ENCODE measurements at places on chromosomes 4 and X.

- no peak overlapping the region for H3K27ac ChIP-seq
- no peaks in the 10 kb centered on the region for H3K36me3 ChIP-seq
- no peaks in the 10 kb centered on the region for H3K4me1 ChIP-seq
- no peak overlapping the region for H3K4me3 ChIP-seq
- no peak for DNase-seq
- no peaks in the 10 kb centered on the region for H3K27me3 ChIP-seq
Observed at GRCh38 chr4:31715302-31715701, 995.1 kb downstream of the PCDH7 start.

DNA sequence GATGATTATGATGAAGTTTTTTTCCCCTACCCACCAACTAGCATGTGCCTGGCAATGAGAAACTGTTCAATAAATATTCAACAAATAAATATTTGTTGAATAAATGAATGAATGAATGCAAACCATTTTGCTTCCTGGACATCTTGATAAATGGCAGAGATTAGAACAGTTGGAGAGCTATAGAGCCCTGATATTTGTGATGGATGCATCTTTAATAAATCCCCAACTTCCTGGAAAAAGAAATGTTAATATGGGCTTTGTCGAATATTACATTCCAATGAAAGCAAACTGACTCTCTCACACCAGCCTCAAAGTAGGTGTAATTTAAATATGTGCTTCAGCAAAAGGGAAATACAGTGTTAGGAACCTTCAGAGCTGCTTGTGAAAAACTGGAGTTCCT, 419.7 kb downstream of the MID1IP1 start:
- no peak overlapping the region for H3K4me3 ChIP-seq
- no peak overlapping the region for H3K27ac ChIP-seq
- H3K36me3 ChIP-seq = no peaks in the 10 kb centered on the region

GRCh38 chr4:12207396-12207795, 778.7 kb upstream of the HS3ST1 start:
- H3K36me3 ChIP-seq = no peaks in the 10 kb centered on the region
- no peak overlapping the region for H3K4me3 ChIP-seq
- H3K27ac ChIP-seq = no peak overlapping the region

DNA sequence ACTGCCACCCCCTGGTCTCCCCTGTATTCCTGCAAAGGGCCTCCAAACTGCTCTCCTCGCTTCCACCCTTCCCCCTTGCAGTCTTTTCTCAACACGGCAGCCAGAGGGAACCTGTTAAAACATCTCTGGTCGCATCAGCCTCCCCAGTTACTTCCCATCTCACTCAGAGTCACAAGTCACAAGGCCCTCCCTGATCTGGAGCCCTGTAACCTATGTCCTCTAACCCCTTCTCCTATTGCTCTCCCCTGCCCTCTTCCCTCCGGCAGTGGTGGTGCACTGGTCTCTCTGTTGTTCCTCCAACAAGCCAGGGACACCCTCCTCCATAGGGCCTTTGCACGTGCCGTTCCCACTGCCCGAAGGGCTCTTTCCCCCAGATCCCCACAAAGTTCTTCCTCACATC, 73.2 kb downstream of the SH3KBP1 start:
- no peaks in the 10 kb centered on the region for H3K4me1 ChIP-seq
- no peak overlapping the region for H3K27ac ChIP-seq
- H3K36me3 ChIP-seq = no peaks in the 10 kb centered on the region
- DNase-seq = no peak

GRCh38 chr4:142656178-142656577, 189.9 kb downstream of the INPP4B start:
- H3K27me3 ChIP-seq = no peaks in the 10 kb centered on the region
- H3K36me3 ChIP-seq = no peaks in the 10 kb centered on the region
- no peak overlapping the region for H3K27ac ChIP-seq
- DNase-seq = peak; percentile 39

- H3K4me1 ChIP-seq = peaks cover 15% of the 10 kb centered on the region
- DNase-seq = peak; percentile 29
- no peaks in the 10 kb centered on the region for H3K36me3 ChIP-seq
- peak overlapping the region; percentile 21 for H3K27ac ChIP-seq
- H3K27me3 ChIP-seq = no peaks in the 10 kb centered on the region
Observed at GRCh38 chr4:20487852-20488251, 212.4 kb upstream of the PACRGL start.

GRCh38 chr4:23906839-23907238, 17.0 kb upstream of the PPARGC1A start:
- DNase-seq = no peak
- H3K4me3 ChIP-seq = no peak overlapping the region
- H3K36me3 ChIP-seq = no peaks in the 10 kb centered on the region
- H3K27me3 ChIP-seq = no peaks in the 10 kb centered on the region

- H3K27me3 ChIP-seq = no peaks in the 10 kb centered on the region
- H3K4me3 ChIP-seq = no peak overlapping the region
- no peaks in the 10 kb centered on the region for H3K4me1 ChIP-seq
- H3K36me3 ChIP-seq = peaks cover 16% of the 10 kb centered on the region
- no peak for DNase-seq
Observed at GRCh38 chr4:6859543-6859942, 50.1 kb upstream of the TBC1D14 start.

- peaks cover 10% of the 10 kb centered on the region for H3K4me1 ChIP-seq
- no peak overlapping the region for H3K27ac ChIP-seq
- no peaks in the 10 kb centered on the region for H3K27me3 ChIP-seq
Observed at GRCh38 chr4:151197247-151197646, 79.7 kb upstream of the PRSS48 start.

DNA sequence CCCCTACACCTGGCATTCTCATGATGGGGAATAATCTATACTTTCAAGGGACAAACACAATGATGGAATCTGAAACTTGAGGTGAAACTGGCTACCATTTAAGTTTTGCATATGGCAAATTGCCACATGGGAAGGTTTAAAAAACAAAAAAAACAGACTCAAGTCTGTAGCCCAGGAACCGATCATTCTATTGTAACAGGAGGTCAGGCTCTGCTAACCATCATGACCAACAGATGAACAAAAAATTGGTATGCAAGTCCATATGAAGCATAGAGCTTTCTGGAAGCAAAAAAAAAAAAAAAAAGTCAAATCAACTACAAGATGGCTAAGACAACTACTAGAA, 594.3 kb upstream of the DIPK2B start:
- H3K27me3 ChIP-seq = no peaks in the 10 kb centered on the region
- no peak for DNase-seq
- no peak overlapping the region for H3K27ac ChIP-seq
- no peaks in the 10 kb centered on the region for H3K4me1 ChIP-seq
- no peak overlapping the region for H3K4me3 ChIP-seq
- H3K36me3 ChIP-seq = peaks cover 5% of the 10 kb centered on the region

- peak overlapping the region; percentile 73 for H3K4me3 ChIP-seq
- H3K4me1 ChIP-seq = peaks cover 17% of the 10 kb centered on the region
- H3K27me3 ChIP-seq = no peaks in the 10 kb centered on the region
- H3K27ac ChIP-seq = peak overlapping the region; percentile 95
Observed at GRCh38 chr4:37976507-37976906, 16.3 kb downstream of the PTTG2 start.

DNA sequence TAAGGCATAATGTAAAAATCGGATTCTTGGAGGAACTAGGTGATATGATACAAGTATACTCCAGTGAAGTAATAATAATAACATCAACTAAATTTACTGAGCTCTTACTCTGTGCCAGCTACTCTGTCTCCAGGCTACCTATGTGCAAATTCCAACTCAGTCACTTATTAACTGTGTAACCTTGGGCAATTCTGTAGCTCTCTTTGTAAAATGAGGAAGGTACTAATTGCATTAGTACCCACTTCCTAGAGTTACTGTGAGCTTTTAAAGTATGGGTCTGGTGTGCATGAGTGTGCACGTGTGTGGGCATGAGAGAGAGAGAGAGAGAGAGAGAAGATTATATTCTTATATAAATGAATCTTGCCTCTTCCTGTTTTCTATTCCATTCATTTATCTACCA, 169.9 kb downstream of the KCNIP4 start:
- no peak overlapping the region for H3K4me3 ChIP-seq
- H3K36me3 ChIP-seq = no peaks in the 10 kb centered on the region
- H3K27ac ChIP-seq = no peak overlapping the region
- H3K4me1 ChIP-seq = no peaks in the 10 kb centered on the region

DNA sequence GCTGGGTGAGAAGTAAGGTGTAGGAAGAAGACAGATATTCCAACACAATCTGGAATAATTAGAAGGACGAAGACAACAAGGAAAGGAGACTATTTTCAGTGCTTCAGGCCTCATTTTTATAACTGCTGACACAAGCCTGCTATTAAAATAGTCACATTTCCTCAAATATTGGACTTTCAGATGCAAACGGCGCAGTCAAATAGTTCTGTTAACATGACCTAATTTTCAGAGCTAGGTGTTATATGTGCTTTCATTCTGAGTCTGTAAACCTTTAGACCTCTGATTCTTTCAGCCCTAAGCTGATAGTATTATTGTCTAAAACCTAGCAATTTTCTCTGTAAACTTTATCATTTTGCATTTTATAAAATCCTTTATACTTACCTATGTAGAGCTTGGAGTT, 261.5 kb downstream of the IL1RAPL1 start:
- H3K4me1 ChIP-seq = peaks cover 22% of the 10 kb centered on the region
- no peak overlapping the region for H3K27ac ChIP-seq
- no peak for DNase-seq

DNA sequence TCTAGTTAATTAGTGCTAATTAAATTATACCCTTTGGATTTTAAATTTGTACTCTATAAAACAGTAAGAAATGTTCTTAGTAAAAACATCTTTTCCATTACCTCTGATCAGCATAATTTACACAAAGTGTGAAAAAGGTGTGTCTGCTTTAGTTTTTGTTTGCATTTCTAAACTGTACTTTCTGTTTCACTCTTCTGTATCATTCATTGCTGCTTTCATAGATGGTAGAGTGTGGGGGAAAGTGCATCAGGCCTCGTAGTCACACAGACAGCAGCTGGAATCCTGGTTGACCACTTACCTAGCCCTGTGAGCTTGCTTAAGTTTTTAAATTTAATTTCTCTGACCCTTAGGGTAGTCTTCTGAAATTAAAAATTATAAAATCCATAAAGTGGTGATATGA, 275.4 kb upstream of the PITX2 start:
- H3K36me3 ChIP-seq = no peaks in the 10 kb centered on the region
- H3K4me1 ChIP-seq = no peaks in the 10 kb centered on the region
- no peaks in the 10 kb centered on the region for H3K27me3 ChIP-seq

GRCh38 chr4:163109967-163110366, 56.7 kb downstream of the NAF1 start:
- H3K4me3 ChIP-seq = no peak overlapping the region
- H3K4me1 ChIP-seq = no peaks in the 10 kb centered on the region
- H3K27me3 ChIP-seq = no peaks in the 10 kb centered on the region
- no peaks in the 10 kb centered on the region for H3K36me3 ChIP-seq
- no peak for DNase-seq
- no peak overlapping the region for H3K27ac ChIP-seq

- H3K4me1 ChIP-seq = peaks cover 42% of the 10 kb centered on the region
- peak overlapping the region; percentile 85 for H3K4me3 ChIP-seq
- H3K27ac ChIP-seq = peak overlapping the region; percentile 56
- no peaks in the 10 kb centered on the region for H3K27me3 ChIP-seq
- no peaks in the 10 kb centered on the region for H3K36me3 ChIP-seq
- peak; percentile 72 for DNase-seq
Observed at GRCh38 chr4:112704991-112705845, 68.3 kb downstream of the LARP7 start.

- no peak for DNase-seq
- H3K4me1 ChIP-seq = no peaks in the 10 kb centered on the region
- H3K27me3 ChIP-seq = no peaks in the 10 kb centered on the region
- no peak overlapping the region for H3K27ac ChIP-seq
Observed at GRCh38 chrX:85223359-85223758, 20.2 kb downstream of the SATL1 start.

DNA sequence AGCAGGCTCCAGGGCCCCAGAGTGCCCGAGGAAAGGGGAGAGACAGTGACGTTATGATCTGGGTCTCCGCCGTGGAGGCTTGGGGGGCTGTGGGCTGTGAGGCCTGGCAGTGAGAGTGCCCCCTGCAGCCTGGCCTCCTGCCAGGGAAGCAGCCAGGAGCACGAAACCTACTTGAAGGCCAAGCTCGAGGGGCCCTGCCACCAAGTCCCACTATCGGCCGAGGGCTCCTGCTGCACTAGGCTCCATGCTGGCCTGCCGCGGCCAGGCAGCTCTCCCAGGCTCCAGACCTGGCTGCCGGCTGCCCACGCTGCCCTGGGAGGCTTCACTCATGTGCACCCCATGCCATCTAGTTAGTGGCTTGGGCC, 18.7 kb downstream of the FLNA start:
- H3K27me3 ChIP-seq = no peaks in the 10 kb centered on the region
- H3K4me3 ChIP-seq = no peak overlapping the region
- no peaks in the 10 kb centered on the region for H3K36me3 ChIP-seq
- DNase-seq = no peak
- no peaks in the 10 kb centered on the region for H3K4me1 ChIP-seq

GRCh38 chrX:39670281-39670680, 427.5 kb downstream of the BCOR start:
- no peaks in the 10 kb centered on the region for H3K27me3 ChIP-seq
- H3K27ac ChIP-seq = no peak overlapping the region
- H3K36me3 ChIP-seq = no peaks in the 10 kb centered on the region
- no peak overlapping the region for H3K4me3 ChIP-seq
- H3K4me1 ChIP-seq = peaks cover 12% of the 10 kb centered on the region

GRCh38 chr4:188270273-188271069, 131.2 kb downstream of the TRIML1 start:
- no peaks in the 10 kb centered on the region for H3K27me3 ChIP-seq
- no peak overlapping the region for H3K27ac ChIP-seq
- no peaks in the 10 kb centered on the region for H3K36me3 ChIP-seq
- H3K4me3 ChIP-seq = no peak overlapping the region
- no peaks in the 10 kb centered on the region for H3K4me1 ChIP-seq

DNA sequence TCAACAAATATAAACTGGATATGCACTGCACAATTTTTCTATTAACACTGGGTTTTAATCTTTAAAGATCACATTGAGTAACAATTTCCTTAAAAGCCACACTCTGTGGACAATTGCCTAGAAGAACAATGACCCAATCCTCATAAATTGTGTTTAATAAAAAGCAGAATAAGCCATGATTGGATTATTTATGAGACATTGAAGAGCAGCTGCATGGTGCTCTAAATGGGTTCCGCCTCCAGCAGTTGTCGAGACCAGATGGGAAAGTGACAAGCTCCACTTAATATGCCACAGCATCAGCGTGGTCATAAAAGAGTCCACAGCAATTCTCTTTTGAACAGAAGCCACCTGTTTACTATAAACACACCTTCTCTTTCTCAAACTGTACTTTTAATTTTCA, 635.2 kb upstream of the FRG1 start:
- H3K4me1 ChIP-seq = no peaks in the 10 kb centered on the region
- H3K27ac ChIP-seq = no peak overlapping the region
- H3K36me3 ChIP-seq = no peaks in the 10 kb centered on the region

- H3K4me1 ChIP-seq = no peaks in the 10 kb centered on the region
- H3K27ac ChIP-seq = no peak overlapping the region
- no peaks in the 10 kb centered on the region for H3K36me3 ChIP-seq
- DNase-seq = no peak
Observed at GRCh38 chr4:171117457-171117856, 695.7 kb upstream of the GALNTL6 start.

DNA sequence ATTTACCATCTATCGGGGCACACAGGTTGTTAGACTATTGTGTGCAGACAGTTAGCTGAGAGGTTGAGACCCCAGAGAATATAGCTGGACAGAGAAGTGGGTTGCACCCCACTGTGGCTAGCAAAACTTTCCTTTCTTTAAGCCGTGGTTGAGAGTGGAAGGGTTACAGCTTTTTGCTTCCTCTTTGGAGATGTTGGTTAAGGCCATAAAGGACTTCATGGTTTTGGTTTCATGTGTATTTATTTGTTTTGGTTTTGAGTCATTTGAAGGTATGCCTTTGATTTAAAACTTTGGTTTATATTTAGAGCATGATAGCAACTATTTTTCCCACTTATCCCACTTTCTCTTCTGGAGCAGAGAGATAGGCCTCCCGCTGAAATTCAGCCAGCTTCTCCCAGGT, 274.3 kb upstream of the IL1RAPL1 start:
- H3K36me3 ChIP-seq = no peaks in the 10 kb centered on the region
- H3K27me3 ChIP-seq = no peaks in the 10 kb centered on the region
- DNase-seq = no peak
- no peaks in the 10 kb centered on the region for H3K4me1 ChIP-seq
- no peak overlapping the region for H3K4me3 ChIP-seq

Measured in neural progenitor cell (in vitro differentiated cells).